ENCODE measurements at places on chromosomes 6 and 20.

- no peak for DNase-seq
Observed at GRCh38 chr20:3927486-3928291, 38.5 kb downstream of the PANK2 start.

GRCh38 chr20:15653396-15654207 is 919.6 kb downstream of the KIF16B start:
- no peak for DNase-seq

- DNase-seq: no peak
Observed at GRCh38 chr6:151325075-151326050, 66.0 kb downstream of the ZBTB2 start.

- DNase-seq: no peak
Observed at GRCh38 chr6:83442752-83443151, 11.9 kb upstream of the ME1 start.

GRCh38 chr20:51154708-51155690 is 132.1 kb upstream of the KCNG1 start:
- DNase-seq: no peak

DNA sequence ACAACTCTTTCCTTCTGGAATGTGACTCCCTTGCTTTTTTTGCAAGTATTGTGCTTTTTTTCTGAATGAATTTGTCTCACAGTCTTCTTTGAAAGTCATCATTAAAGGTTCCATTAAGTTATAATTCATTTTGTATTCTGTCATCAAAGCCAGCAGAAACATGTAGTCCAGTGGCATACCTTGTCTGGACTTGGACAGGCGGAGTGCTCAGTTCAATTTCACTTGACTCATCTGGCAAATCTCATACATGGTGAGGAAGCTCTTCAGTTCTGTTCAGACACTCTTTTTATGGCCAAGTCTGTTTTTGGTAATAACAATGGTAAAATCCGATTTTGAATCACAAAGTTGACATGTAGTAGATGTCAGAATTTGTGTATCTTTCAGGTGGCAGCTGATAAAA is 260.8 kb upstream of the OPRM1 start:
- no peak for DNase-seq

DNA sequence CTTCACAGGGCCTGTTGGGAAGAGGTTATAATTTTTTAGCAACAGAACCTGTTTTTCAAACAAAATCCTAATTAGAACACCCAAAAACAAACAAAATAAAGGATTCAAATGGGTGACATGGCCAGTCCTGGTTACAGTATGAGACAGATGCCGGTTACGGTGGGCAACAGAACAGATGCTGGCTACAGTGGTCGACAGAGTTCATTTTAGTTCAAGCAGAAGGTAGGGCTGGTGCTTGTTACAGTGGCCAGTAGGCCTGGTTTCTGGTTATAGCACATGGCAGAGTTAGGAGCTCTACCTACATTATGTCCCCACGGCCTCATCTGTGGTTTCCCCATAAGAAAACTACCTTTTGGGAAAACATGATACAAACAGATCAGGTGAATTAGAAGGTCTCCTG is 327.7 kb downstream of the LAMA2 start:
- no peak for DNase-seq

DNA sequence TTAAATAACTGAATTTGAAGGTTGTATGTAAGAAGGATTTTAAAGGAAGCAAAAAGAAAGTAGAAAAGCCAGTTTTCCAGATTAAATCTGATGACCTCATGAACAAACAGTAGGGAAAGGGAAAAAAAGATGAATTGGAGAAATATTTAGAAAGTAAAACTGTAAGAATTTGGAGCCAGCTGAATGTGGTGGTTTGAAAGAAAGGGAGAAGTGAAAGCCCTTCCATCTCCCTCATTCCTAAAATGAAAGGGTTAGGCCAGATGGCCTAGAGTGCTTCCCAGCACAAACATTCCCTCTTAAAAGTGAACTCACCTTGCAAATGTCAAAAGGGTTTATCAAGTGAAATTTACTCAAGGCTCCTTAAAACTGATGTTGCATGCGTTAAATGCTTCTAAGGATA is 139.3 kb upstream of the COL21A1 start:
- no peak for DNase-seq

GRCh38 chr6:87672641-87673040 is 29.4 kb downstream of the AKIRIN2 start:
- no peak for DNase-seq

All from fibroblast of skin of left quadriceps (primary cell).